A549 (cell line): ENCODE measurements at places on chromosomes 3 and 15.

DNA sequence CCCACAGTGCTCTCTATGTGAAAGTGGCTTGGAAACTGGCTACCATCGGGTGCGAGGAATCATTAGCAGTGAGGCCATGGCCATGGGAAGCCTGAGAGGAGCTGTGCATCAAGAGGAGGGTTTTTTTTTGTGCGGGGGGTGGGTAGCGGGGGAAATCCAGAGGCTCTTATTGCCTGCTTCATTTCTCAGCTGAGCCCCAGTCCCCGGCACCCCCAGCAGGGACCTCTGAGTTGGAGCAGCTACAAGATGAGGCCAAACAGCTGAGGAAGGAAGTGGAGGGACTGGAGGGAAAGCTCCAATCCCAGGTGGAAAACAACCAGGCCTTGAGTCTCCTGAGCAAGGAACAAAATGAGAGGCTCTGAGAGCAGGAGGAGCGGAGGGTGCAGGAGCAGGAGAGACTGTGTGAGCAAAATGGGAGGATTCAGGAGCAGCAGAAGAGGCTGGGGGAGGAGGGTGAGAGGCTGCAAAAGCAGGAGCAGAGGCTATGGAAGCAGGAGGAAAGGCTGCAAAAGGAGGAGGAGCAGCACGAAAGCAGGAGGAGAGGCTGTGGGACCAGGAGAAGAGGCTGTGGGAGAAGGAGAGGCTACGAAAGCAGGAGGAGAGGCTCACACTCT, 76.7 kb downstream of the ADAMTS7 start:
- no peak for DNase-seq

GRCh38 chr3:183697610-183698317, at the start of gene YEATS2:
YEATS2 (plus strand) TSS chr3:183697797; CDS start chr3:183715163, 17,366 bp downstream.
- peak; percentile 68 for DNase-seq

DNA sequence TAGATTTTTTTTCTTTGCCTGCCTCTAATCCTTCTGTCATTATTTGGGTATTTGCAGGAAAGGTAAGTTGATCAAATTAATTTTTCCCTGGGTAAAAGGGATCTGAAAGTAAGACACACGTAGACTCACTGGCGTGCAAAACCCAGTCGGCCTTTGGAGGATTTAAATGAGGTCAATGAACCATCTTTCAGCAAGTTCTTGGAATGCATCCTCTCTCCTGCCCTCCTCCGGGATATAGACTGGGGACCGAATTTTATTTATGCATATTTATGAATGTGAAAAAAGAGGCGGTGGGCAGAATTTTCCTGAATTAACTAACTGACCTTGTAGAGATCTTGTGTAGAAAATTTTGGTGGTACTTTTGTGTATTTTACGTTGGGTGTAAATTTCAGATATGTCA, 2.2 kb downstream of the CADM2 start:
- no peak for DNase-seq

- no peak for DNase-seq
These were observed 22.6 kb upstream of the DUSP7 start for GRCh38 chr3:52078781-52079560.

- peak; percentile 91 for DNase-seq
These were observed 60.7 kb upstream of the CMTM8 start for GRCh38 chr3:32177702-32178198.

GRCh38 chr3:7793786-7794185, 707.8 kb upstream of the LMCD1 start:
- DNase-seq, result no peak

DNA sequence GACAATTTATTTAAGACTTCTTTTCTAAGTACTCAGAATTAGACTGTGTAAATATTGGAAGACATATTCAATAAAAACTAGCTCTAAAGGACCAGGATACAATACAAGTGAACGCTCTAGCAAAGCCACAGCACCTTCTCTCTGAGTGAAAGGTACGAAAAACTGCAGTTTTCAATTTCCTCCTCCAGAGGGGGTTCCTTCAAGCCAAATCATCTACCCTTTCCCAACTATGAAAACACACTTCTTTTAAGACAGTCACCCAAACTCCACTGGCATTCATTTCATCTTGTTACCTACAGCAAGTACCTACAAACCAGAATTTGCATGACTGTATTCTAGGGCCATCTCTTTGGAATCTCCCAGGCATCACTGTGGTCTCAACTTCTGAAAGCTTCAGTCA, 165.8 kb downstream of the ERC2 start:
- DNase-seq, result no peak

- no peak for DNase-seq
These were observed 594.1 kb downstream of the FGF12 start for GRCh38 chr3:192133271-192133670.

GRCh38 chr3:195847055-195847950, 35.6 kb upstream of the MUC4 start:
- peak; percentile 63 for DNase-seq

DNA sequence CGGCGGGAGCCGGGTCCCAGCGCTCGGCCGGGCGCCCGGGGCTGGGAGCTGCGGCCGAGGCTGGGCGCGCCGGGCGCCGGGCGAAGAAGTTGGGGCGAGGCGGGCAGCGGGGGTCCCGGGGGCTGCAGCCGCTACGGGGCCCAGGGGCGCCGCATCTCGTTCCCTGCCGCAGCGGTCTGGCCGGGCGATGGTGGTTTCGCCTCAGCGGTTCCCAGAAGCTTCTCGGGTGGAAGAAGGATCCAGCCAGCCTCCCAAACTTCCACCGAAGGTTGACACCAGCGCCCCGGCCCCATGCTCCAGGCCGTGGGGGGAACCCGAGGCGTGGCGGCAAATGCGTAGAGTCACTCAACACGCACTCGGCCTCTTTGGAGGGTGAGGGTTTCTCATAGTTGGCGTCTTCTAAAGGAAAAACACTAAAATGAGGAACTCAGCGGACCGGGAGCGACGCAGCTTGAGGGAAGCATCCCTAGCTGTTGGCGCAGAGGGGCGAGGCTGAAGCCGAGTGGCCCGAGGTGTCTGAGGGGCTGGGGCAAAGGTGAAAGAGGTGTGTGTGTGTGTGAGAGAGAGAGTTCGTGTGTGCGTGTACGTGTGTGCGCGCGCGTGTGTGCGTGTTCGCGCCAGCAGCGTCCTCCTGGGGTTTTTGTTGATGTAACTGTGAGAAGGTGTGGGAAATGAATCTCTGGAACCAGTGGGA, 940 bp downstream of the BOC start:
- DNase-seq, result peak; percentile 10

DNA sequence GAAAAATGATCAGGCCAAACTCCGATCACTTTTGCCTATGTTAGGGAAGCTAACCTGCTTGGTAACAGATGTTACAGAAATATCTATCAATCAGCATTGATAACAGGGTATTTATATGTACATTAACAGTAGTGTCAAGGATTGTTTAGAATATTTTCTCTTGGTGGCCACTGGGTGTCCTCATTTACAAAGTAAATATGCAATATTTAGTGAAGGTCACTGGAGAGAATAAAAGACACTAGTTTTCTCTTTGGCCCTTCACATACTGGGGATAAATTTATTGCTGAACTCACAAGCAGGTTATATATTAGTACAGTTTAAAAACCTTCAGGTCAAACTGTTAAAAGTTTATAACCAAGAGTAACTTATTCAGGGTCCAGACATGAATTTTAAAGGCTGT, 69.0 kb downstream of the TIGIT start:
- DNase-seq, result peak; percentile 28

DNA sequence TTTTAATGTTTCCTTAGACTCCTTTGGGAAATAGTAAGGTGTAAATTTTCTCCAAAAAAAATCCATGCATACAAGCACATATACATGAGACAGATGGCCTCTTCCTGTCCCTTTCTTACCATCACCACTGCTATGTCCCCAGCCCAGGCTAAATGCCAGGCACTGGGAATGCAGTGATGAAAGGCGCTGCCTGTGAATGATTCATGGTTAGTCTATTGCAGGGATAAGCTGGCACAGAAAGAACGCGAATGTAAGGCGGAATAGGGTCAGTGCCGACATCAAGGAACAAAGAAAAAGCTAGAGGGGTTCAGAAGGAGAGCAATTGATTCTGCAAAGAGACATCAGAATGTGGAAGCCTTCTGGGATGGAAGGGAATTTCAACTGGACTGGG, 36.2 kb upstream of the CFAP161 start:
- DNase-seq, result no peak

DNA sequence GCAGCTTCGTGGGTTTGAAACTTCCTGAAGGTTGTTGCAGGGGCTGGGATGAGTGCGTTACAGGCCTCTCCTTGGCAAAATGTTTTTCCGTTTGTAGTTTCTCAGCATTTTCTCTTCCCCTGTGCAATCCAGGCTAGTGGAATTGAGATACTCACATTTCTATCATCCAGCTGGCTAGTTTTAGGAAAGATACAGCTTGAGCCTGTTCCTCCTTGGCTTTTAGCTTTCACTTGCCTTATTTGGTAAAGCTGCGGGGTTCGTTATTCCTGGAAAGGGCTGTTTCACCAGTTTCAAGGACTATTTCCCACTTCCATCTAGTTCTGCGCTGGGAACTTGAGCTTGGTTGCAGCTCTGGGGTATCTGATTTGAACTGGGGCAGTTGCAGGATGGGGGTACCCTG, 90.3 kb downstream of the ITPR1 start:
- DNase-seq, result no peak

- no peak for DNase-seq
These were observed 154.9 kb downstream of the EBLN2 start for GRCh38 chr3:73216310-73216709.

- no peak for DNase-seq
These were observed 387.9 kb downstream of the RBMS3 start for GRCh38 chr3:29668728-29669127.

DNA sequence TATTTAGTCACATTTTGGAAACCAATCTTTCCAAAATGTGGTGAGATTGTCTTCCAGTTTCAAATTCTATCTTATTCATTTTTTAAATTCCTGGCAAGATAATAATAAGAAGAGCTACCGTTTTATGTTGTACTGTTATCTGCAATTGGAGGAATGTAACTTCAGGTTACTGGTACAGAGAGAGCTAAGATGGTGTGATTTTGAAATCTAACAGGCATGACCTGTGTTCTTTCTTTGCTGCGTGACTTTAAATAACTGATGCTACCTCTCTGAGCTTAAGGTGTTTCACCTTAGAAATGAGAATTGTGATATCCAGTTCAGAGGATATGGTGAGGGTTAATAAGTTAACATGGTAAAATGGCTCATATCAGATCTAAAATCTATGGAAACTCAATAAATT, 21.7 kb downstream of the CADM2 start:
- no peak for DNase-seq

GRCh38 chr15:81858586-81858985, 187.2 kb downstream of the MEX3B start:
- no peak for DNase-seq

GRCh38 chr15:71730277-71731144, 79.8 kb upstream of the NR2E3 start:
- peak; percentile 85 for DNase-seq

DNA sequence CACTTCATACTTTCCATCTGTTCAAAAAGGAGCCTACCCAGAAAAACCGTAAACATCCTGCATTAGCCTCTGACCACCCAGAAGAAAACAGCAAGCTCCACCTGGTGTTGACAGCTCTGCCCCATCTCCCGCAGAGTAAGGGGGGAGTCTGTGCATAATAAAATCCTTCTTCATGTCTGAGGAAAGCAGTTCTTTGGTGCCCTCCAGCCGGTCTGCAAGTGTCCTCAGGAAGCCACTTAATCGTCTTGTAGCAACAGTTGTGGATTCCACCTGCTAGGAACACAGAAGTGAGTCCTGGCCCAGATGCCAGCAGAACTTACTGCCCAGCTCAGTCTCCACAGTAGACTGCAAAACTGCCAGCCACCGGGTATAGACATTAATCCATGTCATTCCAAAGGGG, 22.5 kb downstream of the RIOX2 start:
- no peak for DNase-seq

DNA sequence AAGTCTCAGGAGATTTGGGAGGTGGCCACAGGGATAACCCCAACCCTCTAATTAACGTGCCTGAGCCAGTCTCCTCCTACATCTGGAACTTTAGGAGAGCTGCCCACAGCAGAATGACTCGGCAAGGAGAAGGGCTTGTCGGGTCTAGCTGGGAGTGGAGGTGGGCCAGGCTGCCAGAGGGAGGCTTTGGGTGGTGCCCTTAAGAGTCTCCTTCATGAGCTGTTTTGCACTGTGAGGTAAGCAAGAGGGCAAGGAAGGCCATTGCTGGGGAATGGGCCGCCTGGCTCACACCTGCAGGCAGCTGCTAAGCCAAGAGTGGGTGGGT, 3.6 kb upstream of the TNK2 start:
- DNase-seq, result peak; percentile 33
